CD4-positive, alpha-beta T cell treated with Interleukin-15 for 4 hours (primary cell): ENCODE measurements at places on chromosomes 11 and 22.

- DNase-seq, result peak; percentile 57
These were observed 2.3 kb downstream of the ATM start for GRCh38 chr11:108224911-108225786.

DNA sequence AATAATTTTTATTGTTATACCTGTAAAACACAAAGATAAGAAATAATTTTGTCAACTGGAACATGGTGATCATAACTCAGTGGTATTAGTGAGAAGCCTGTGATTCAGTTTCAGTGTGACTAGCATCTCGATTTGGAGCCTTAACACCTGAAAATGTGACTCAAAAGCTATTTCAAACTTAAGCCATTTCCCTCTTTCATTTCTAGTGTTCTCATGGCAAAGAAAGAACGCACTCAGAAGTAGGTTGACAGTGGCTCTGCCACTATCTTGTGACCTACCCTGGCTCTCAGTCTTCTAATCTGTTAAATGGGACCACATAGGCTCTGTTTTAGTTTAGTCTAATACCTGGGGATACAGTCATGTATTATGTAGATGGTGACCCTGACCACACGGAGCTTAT, 62.7 kb downstream of the ISX start:
- no peak for DNase-seq

- peak; percentile 70 for DNase-seq
These were observed 39.9 kb downstream of the PTPRJ start for GRCh38 chr11:48020092-48020755.

GRCh38 chr11:116415095-116415494, 357.7 kb downstream of the BUD13 start:
- no peak for DNase-seq

- no peak for DNase-seq
These were observed 6.6 kb upstream of the KCTD17 start for GRCh38 chr22:37044634-37045625.

DNA sequence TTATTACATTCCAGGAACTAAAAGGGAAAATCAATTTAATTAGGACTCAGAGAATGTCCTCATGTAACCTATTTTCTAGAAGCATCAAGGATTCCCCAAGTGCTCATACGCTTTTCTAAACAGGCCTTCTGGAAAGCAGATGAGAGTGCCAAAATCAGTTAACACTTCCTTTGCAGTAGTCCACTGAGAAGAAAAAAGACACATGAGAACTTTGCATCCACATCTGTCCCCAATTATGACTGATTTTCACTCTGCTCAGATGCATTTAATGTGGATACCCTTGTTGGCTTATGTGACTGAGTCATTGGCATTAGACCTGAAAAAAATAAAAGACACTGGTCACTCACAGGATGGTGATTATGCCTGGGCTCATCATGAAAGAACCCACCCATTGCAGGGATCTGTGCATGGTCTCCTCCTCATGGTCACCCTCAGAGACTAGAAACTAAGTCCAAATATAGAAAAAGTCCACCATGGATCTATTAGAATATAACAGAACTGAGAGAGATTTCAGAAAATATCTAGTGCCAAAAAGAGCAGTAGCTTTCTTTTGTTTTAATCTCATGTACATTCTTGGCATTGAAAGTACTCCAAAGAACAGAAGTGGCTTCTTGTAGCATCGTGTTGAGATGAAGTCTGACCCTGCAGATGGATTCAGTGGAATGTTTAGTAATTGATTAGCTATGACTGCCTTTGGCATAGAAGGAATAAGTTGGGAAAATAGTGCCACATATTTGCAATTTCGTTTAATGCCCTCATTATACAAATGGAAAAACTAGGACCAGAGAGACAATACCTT, 48.8 kb upstream of the FIBIN start:
- DNase-seq, result no peak

- no peak for DNase-seq
These were observed 11.0 kb downstream of the OR51E1 start for GRCh38 chr11:4654635-4655369.

- DNase-seq, result no peak
These were observed 121.8 kb upstream of the PAX6 start for GRCh38 chr11:31932879-31933278.

GRCh38 chr11:8746331-8746974, 63.9 kb downstream of the RPL27A start:
- no peak for DNase-seq

GRCh38 chr11:33579101-33579500, 121.5 kb downstream of the C11orf91 start:
- no peak for DNase-seq

DNA sequence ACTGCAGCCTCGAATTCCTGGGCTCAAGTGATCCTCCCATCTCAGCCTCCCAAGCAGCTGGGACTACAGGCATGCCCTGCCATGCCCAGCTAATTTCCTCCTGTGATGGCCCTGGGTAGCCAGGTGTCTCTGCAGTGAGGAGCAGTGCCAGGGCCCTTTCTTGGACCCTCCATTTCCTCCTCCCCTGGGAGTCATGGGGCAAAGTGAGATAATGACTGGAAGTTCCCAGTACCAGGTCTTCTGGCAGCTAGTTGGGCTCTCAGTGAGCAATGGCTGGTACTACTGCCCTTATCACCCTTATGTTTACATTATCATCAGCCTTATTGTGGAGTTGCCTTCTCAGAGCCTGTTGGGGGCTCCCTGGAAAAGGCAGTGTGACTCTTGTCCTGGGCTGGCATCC, 17.6 kb downstream of the DAGLA start:
- no peak for DNase-seq

- DNase-seq, result no peak
These were observed 1.8 kb upstream of the FAR1 start for GRCh38 chr11:13666708-13667107.

- no peak for DNase-seq
These were observed 1.7 kb upstream of the CALCA start for GRCh38 chr11:14973621-14974514.

DNA sequence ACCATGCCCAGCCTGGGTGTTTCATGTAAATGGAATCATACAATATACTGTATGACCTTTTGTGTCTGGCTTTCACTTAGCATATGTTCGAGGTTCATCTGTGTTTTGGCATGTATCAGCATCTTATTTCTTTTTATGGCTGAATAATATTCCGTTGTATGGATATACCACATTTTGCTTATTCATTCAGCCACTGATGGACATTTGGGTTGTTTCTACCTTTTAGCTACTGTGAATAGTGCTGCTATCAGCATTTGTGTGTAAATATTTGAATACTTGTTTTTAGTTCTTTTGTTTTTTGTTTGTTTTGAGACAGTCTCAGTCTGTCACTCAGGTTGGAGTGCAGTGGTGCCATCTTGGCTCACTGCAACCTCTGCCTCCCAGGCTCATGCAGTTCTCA, 35.7 kb downstream of the KDM2A start:
- no peak for DNase-seq

DNA sequence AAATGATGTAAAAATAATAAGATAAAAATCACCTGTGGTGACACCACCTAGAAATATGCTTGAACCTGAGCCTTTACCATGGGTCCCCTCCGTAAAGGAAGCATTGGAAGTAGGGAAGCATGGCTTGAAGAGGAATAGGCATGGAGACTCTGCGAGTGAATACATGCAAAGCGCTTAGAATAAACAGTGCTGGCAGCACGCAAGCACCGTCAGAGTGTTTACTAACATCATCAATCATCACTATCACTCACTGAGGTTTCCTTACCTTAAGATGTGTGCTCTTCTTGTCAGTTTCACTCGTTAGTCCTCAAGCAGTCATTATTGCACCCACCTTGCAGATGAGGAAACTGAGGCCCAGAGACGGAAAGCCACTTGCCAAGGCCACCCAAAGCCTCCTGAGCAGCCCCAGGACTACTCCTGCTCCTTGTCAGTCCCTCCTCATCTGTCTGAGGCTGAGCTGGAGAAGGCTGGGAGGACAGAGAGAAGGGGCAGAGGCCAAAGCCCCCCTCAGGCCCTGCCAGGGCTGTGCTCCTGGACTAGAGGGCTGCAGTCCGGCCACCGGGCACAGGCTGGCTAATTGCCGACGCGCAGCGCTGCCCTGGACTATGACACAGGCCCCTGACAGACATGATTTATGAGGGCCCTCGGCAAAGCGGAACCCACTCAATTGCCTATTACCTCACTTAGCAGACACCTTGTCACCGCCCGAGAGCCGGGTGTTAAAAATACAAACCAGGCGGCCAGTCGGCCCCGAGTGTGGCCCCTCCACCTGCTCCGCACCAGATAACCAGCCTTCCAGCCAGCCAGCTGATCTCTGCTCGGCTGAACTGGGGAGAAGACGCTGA, 168.9 kb downstream of the MN1 start:
- DNase-seq, result no peak

GRCh38 chr11:74371269-74372052, 26.8 kb downstream of the PGM2L1 start:
- no peak for DNase-seq

DNA sequence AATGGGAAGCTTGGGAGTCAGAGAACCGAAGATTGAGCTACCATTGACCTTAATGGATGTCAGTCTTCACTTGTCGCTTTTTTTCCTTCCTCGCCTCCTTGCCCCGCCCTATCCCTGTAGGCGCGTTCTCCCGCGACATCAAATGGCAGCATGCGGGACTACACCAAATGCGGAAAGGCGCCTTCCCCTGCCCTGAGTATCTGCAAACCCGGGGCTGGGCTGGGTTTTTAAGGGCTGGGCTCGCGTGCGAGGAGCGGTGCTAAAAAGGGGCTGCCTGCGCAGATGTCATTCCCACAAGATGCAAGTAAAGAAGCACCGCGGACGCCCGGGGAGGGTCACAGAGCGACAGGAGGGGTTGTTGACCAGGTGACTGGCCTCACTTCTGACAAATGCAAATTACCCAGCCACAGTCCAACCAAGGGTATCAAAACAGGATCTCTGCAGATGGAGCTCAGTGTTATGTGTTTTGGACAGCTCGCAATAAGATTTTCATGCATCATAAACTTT, 4.7 kb upstream of the FAM111B start:
- peak; percentile 55 for DNase-seq

DNA sequence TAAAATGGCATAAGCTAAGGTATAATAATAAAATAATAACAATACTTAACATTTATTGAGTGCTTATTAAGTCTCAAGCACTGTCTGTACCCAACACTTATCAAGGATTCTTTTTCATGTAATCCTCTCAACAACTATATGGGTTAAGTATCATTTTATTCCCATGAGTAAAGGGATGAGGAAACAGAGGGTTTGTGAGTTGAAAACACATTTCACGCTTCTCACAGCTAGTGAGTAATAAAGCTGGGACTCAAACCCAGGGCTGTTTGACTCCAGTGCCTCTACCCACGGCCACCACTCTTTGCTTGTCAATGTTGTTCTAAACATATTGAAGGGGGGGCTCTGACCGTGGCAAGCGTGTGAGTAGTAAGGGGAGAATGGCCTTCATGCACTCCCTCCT, 8.7 kb downstream of the CD3E start:
- DNase-seq, result no peak

GRCh38 chr11:72808331-72808798, 5.8 kb upstream of the ATG16L2 start:
- no peak for DNase-seq

GRCh38 chr11:88886796-88887195, 179.0 kb downstream of the GRM5 start:
- peak; percentile 47 for DNase-seq

- DNase-seq, result no peak
These were observed 76.4 kb downstream of the YAP1 start for GRCh38 chr11:102186551-102187191.

GRCh38 chr11:34721646-34722045, 100.8 kb downstream of the EHF start:
- no peak for DNase-seq

DNA sequence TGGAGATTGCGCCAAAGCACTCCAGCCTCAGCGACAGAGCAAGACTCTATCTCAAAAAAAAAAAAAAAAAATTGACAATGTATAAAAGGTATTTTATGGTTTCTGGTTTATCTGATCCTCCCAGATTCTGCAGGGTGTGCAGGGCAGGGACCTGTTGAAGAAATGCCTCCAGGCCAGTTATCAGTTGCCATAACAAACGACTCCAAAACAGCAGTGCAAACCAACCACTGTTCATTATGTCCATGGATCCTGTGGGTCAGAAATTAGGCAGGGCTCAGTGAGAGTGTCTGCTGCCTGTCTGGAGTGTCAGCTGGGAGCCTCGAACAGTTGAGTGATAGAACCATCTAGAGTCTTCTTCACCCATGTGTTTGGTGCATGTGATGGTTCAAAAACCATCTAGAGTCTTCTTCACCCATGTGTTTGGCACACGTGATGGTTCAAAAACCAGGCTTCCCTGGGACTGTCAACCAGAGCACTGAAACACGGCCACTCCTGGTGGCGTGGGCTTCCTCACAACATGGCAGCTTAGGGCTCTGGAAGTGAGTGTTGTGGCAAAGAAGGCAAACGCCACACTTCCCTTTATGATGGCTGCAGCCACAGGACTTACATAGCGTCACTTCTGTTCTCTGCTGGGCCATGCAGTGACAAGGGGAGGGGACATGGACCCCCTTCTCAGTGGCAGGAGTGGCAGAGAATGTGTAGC, 115.1 kb upstream of the CRYBB3 start:
- DNase-seq, result no peak

DNA sequence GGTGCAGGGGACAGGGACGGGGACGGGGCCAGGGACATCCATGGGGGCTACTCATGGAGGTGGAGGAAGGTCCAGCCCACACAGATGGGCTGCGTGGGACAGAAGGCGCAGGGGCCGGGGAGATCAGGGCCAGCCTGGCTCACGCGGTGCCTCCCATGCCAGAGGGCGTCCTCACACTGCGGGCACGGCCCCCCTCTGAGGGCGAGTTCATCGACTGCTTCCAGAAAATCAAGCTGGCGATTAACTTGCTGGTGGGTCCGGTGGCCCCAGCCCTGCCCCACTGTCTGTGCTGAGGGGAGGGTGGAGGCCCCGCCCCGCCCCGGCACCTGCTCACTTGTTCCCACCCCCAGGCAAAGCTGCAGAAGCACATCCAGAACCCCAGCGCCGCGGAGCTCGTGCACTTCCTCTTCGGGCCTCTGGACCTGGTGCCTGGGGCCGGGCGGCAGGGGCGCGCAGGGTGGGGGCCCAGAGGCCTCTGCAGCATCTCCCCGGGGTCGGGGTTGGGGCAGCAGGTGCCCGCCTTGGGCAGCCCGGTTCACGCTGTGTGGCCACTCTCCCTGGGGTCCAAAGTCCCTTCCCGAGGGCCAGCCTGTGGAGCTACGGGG, 15.8 kb downstream of the EPS8L2 start:
- peak; percentile 48 for DNase-seq

GRCh38 chr11:110830344-110830743, 118.1 kb upstream of the ARHGAP20 start:
- DNase-seq, result no peak

GRCh38 chr11:35752115-35752514, 89.5 kb downstream of the TRIM44 start:
- no peak for DNase-seq

DNA sequence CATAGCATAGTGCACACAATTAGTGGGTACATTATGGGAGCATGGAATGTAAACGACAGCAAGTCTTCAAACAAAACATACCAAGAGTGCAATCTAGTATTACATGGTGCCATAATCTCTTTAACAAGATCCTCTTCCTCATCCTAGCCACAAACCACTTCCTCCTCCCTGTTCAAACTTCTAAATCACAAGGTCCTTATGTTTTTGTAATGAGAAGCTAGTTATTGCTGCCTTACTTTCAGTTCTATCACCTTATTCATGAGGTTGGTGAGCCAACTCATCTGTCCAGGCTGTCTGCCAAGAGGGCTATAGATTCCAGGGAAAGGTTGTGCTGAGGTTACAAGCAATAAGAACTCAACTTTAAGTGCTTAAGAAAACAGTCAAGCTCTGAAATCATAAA, 195.4 kb upstream of the ARHGAP20 start:
- DNase-seq, result peak; percentile 5
